ENCODE measurements at places on chromosomes 16 and 17.

DNA sequence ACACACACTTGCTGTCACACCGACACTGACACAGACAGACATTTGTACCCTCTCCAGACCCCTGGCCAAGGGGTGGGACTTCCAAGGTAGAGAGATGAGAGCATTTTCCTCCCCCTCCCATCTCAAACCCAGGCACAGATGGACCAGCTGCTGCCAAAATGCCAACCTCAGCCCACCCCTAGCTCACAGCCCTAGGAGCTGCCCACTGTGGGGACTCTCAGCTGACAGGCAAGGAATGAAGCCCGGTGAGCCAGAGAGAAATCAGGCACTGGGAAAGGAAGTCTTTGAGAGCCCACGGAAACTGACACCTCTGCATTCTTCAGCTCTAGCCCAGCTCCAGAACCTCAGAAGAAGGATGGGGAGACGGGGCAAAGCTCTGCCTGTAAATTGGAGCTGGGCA, 2.8 kb downstream of the ETV4 start:
- no peak for DNase-seq

DNA sequence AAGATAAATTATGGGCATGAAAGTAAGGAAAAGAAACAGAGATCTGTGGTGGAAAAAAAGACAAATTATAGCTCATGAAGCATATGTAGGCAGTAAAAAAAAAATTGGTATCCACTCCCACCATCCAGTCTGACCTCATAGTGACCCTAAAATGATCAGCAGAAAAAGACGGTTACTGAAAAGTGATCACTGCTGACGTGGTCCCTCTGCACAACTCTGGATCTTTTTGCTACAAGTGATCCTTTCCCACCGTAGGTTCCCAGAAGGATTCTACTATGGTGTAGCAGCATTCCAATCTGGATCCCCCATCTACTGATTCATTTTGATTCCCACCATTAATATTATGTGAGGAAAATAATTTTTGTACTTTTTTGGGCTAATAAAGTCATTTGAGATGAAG, 10.9 kb upstream of the CHST6 start:
- no peak for DNase-seq

DNA sequence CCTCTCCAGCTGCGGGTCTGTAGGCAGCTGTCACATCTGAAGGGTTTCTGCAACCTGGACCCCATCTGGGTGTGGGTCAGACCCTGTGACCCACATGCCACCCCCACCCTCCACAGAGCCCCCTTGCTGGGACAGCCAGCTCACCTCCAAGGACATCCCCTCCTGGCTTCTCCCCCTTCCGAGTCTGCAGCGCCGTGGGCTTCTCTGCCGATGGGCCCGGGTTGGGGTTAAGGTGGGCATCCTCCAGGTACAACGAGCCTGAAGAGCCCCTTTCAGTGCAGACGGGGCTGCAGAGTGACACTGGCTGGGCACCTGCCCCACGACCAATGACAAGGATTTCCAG, 28.9 kb downstream of the OR1D5 start:
- no peak for DNase-seq

GRCh38 chr17:65787503-65787902, 226.1 kb upstream of the AXIN2 start:
- DNase-seq = no peak

DNA sequence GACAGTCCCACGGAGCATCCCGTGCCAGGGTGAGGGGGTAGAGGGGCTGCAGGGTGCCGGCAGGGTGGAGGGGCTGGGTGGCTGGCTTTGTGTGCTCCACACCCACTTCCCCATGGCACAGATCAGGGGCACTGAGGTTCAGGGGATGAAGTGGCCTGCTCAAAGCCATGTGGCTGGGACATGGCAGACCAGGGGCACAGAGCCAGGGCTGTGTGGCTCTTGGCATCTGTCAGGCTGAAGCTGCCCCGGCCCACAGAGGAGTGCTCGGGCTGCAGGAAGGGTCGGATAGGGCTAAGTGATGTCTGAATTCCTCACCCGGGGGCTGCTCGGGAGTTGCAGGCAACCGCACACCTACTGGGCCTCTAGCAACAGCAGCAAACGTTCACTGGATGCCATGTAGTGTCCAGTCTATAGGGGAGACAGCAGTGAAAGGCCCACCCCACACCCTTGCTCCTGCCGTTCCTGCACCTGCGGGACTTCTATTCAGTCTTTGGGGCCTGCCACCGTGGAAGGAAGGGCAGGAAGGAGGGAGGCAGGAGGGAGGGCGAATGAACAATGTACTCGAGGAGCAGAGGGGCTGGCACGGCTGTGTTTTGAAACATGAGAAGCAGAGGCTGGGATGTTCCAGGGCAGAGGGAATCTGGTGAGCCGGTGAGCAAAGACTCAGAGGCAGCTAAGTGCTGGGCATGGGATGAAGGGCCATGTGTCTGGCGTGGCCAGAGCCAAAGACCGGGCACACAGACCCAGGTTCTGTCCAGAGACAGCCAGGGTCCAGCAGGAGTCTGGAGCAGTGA, 15.1 kb downstream of the SLC5A10 start:
- no peak for DNase-seq

DNA sequence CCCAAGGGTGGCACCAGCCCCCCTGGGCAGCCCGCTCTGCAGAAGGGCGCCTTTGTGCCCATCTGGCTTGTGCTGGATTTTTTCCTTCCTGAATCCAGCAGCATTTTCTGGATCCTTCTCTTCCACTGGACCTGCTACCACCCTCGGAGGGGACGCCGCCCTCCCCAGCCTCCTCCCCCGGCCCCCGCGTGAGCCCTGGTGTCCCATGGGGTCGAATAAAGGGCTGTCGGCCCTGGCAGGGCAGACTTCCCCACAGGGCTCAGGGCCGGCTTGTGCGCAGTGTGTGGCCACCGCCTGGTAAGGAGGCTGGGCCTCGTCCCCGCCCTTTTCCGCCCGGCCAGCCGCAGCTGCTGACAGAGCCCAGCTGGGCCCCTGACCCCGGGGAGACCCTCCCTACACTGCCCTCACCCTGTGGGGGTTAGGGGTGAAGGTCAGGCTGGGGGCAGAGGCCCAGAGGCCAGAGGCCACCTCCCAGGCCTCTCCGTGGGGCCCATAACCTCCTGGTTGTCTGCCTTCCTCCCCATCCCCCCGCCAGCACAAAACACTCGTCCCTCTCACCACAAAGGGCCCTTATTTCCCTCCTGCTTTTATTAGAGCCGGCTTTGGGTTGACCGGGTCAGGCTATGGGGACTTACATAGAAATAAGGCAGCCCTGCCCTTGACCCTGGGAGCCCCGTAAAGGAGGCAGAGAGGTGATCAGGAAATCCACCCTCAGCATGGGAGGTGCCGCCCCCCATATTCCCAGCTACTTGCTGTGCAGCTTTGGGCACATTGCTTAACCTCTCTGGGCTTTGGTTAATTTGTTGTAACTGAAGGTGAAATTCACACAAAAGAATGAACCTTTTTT, 179.3 kb upstream of the CIBAR2 start:
- DNase-seq = no peak

DNA sequence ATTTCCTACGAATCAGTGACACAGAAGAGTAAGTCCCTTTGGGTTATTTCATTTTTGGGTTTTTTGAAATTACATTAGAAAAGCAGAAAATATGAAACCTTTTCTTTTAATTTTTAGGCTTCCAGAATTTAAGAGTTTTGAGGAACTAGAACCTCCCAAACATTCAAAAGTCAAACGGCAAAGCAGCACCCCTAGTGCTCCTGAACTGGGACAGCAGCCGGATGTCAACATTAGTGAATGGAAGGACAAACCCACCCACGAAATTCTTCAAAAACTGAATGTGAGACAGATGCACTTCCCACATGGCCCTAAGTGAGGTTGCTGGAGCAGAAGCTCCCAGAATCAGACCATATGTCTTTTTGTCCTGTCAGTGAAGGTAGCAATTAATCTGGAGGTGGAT, 199.4 kb downstream of the PHKB start:
- no peak for DNase-seq

GRCh38 chr16:88048985-88049384, 97.8 kb downstream of the BANP start:
- no peak for DNase-seq

GRCh38 chr16:76059186-76059585, 218.0 kb upstream of the CNTNAP4 start:
- DNase-seq = no peak

DNA sequence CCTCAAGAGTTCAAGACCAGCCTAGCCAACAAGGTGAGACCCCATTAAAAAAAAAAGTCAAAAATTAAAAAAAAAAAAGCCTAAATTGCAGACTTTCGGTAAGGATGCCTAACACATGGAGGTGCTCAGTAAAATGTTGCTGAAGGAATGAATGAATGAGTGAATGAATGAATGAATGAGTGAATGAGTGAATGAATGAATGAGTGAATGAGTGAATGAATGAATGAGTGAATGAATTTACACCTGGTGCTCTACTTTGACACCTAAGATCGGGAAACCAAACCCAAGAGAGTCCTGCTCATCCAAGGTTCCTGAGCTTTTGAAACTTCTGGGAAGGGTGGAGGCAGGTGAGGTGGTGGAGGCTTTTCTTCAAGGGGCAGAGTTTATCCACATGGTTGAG, 112.2 kb upstream of the LHX1 start:
- no peak for DNase-seq

DNA sequence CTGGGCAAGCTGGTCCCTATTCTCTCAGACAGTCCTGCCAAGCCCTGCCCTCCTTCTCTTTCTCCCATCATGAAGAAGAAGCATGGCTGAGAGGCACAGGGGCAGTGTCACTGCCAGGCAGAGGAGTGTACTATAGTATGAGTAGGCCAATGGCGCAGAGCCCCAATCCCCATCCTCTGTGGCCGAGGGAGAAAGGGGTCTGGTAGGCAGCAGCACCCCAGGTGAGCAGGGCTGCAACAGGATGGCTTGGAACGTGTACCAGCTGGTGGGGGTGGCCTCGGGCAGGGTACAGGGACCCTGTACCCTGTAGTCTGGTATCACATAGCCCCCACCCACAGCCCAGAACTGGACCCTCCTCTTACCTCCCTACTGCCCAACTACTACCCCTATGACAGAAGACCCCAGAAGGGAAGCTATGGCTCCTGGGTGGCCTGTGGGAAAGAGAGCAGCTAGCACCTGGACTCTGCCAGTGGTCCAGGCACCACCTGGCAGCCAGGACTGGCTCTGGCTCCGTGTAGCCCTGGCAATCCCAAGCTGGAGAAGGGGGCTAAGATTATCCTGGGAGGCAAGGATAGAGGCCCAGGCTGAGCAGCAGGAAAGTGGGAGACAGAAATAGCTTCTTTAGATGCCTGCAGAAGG, 4.4 kb downstream of the SMARCD2 start:
- DNase-seq = no peak

DNA sequence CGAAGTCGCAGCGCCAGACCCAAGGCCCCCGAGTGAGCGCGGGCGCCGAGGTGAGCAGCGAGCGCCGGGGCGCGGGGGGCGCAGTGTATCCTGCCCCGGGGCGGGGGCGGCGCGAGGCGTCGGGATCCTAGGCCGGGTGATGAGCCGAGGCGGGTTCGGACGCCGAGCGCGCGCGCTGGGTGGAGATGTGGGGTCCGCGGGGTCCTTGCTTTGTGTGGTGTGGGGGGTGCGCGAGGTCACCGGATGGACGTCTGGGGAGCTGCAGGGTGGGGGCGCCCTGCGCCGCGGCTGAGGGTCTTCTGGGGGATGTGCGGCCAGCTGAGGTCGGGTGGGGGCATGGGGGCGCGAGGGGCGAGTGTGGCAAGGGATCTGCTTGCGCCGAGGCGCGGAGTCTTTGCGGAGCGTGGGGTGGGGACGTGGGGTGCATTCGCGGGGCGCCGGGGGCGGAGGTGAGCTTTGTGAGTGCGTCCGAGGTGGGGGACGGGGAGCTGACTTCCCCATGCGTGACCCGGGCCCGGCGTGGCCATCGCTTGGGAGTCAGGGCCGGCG, 560 bp downstream of the RAI1 start:
- DNase-seq = no peak

- DNase-seq = no peak
Measured at GRCh38 chr16:75402821-75403475, 30.4 kb downstream of the CFDP1 start.

All from NCI-H1048 (cell line).